T-helper 1 cell treated with Interleukin-12 subunit alpha and Interleukin-12 subunit beta and Interleukin-4 antibody, amounts not matched to agents 30 ng/mL and 1 ng/mL, for 36 hours (primary cell): ENCODE measurements at places on chromosomes 7 and 10. TPM values are rescaled to one million over a fixed set of nuclear protein-coding genes. Genes with fewer than 3 reads are reported as not detected.

Gene IQUB
- 0.10 TPM in 1 of 2 replicates, not detected in the other for total RNA-seq

Gene ZSCAN21
- 8.7 and 9.2 TPM in 2 replicates for total RNA-seq

Gene AQP1
- 0.10 and 0.34 TPM in 2 replicates for total RNA-seq

Gene PTF1A
- not detected in 2 replicates for total RNA-seq

Gene LBX1
- total RNA-seq, result not detected in 2 replicates

Gene MBL2
- total RNA-seq, result not detected in 2 replicates

Gene SYT15
- 1.8 TPM in 2 replicates for total RNA-seq
